Aorta (tissue), 5 donors: ENCODE measurements at places on chromosomes 1 and 21.
A peak's percentile ranks its signal among the peaks of the same experiment; 100 is the strongest.

GRCh38 chr1:145689922-145690321, 17.2 kb downstream of the PDZK1 start:
- DNase-seq: no peak
- no peak overlapping the region for H3K27ac ChIP-seq
- no peaks in the 10 kb centered on the region for H3K36me3 ChIP-seq
- no peak overlapping the region for H3K4me3 ChIP-seq
- H3K27me3 ChIP-seq: no peaks in the 10 kb centered on the region

- no peak for DNase-seq
- H3K27me3 ChIP-seq: no peaks in the 10 kb centered on the region
- no peak overlapping the region for H3K27ac ChIP-seq
- H3K36me3 ChIP-seq: peaks cover 1% of the 10 kb centered on the region
Measured at GRCh38 chr1:59699227-59699847, 115.4 kb upstream of the HOOK1 start.

- no peak overlapping the region for H3K27ac ChIP-seq
- H3K36me3 ChIP-seq: no peaks in the 10 kb centered on the region
- DNase-seq: no peak
- H3K4me1 ChIP-seq: no peaks in the 10 kb centered on the region
- H3K27me3 ChIP-seq: no peaks in the 10 kb centered on the region
- no peak overlapping the region for H3K4me3 ChIP-seq
Measured at GRCh38 chr1:193411714-193412113, 225.3 kb upstream of the B3GALT2 start.

DNA sequence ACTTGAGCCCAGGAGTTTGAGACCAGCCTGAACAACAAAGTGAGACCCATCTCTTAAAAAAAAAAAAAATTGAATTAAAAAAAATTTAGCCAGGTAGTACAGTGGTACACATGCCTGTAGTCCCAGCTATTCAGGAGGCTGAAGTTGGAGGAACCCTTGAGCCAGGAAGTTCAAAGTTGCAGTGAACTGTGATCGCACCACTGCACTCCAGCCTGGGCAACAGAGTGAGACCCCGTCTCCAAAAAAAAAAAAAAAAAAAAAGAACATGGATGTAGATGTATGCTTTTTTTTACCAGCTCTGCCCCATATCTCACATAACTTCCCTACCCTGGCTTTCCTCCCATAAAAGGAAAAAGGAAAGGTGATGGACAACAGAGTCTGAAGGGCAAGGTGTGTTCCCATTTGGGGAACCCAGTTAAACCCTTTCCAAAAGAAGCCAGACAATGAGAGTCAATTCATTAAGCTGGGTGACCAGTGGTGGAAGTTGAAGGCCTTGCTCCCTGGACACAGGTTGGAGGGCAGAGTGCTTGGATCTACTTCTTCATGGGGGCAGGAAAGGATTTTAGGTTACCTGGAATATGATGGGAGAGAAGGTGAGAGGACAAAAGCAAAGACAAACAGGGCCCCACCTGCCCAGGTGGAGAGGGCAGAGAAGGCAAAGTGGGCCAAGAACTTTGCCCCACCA, 2.9 kb downstream of the KRTCAP2 start:
- no peak overlapping the region for H3K27ac ChIP-seq
- no peaks in the 10 kb centered on the region for H3K4me1 ChIP-seq
- no peaks in the 10 kb centered on the region for H3K36me3 ChIP-seq
- peak; percentile 12 for DNase-seq
- H3K27me3 ChIP-seq: no peaks in the 10 kb centered on the region
- H3K4me3 ChIP-seq: no peak overlapping the region

- H3K27me3 ChIP-seq: no peaks in the 10 kb centered on the region
- no peaks in the 10 kb centered on the region for H3K36me3 ChIP-seq
- H3K4me1 ChIP-seq: no peaks in the 10 kb centered on the region
- no peak for DNase-seq
- H3K4me3 ChIP-seq: peak overlapping the region; percentile 63
Measured at GRCh38 chr1:45499415-45499769, 481 bp downstream of the CCDC163 start.

- DNase-seq: no peak
- H3K36me3 ChIP-seq: no peaks in the 10 kb centered on the region
- H3K27me3 ChIP-seq: no peaks in the 10 kb centered on the region
- H3K27ac ChIP-seq: no peak overlapping the region
- no peaks in the 10 kb centered on the region for H3K4me1 ChIP-seq
Measured at GRCh38 chr1:240486611-240487010, 125.3 kb downstream of the GREM2 start.

DNA sequence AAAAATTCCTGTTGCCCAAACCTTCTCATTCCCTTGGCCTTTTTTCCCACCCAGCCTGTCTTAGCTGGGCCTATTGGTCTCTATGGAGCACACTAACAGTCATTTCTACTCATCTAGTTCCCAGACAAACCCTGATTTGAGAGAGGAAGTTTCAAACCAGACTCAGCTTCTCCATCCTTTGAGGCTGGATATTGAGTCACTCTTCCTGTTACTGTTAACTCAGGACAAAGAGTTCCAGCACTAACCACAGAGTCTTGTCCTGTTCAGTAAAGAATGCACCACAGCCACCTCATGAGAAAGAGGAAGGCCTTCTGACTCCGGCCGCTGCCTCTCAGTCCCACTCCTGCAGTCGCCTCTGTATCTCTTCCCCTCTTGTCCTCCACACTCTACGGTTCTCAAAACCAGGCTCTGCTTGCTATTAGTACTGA, 137.8 kb downstream of the PTPRC start:
- DNase-seq: peak; percentile 72
- no peaks in the 10 kb centered on the region for H3K27me3 ChIP-seq
- no peak overlapping the region for H3K4me3 ChIP-seq
- H3K27ac ChIP-seq: no peak overlapping the region
- no peaks in the 10 kb centered on the region for H3K36me3 ChIP-seq
- no peaks in the 10 kb centered on the region for H3K4me1 ChIP-seq

DNA sequence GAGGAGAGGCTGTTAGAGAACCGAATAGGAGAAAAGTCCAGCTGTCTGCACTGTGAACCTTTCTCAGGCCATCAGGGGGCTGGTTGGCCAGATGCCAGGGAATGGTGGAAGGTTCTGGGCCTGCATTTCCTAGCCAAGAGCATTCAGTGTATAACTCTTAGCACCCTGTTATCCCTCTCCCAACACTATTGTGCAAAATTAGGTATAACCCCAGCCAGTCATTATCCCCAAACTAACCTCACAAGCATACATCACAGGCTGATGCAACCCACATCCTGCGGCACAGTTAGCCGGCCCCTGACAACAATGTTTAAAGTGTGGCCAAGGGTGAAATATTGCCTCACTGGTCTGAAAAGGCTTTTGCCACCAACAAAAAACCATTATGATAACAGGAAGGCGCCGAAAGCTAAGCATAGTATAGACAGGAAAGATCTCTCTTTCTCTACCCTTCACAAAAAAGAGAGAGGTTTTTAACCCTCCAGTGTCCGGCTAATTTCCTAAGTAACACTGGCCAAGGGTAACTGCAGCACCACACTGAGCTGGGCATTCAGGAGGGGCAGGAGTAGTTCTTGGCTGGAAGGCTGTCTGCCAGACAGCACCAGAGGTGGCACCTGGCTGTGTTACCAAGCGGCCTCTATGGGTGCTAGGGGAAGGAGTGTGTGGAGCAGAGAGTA, 77.3 kb upstream of the BCAR3 start:
- H3K4me3 ChIP-seq: no peak overlapping the region
- H3K4me1 ChIP-seq: no peaks in the 10 kb centered on the region

DNA sequence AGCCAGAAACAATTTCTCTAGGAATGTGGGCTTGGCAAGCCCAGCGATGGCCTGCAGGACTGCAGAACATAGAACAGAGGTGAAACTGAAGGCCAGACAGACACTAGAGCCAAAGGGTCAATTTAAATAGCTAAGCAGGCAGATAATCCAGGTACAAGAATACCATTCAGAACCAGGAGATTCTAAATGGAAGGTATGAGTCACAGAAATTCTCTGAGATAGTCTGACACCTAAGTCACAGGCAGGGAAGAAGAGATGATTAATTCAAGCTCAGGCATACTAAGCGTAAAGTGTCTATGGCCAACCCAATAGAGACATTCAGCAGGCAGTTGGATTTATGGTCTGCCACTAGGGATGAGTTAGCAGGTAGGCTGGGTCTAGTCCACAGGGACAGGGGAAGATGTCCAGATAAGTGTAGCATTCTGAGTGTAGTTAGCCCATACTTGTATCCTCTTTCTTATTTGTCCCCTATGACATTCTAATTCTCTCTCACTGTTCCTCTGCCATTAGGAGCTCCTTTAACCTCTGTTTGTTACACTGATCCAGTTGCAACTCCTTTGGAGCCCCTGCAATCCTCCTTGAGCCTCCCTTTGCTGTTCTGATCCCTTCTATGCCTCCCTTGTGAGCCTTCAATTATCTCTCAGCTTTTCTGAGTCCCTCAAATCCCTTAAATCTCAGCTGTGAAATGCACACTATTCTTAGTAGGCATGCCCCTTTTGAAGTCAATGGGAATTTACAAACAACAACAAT, 383.8 kb downstream of the LMO4 start:
- no peak for DNase-seq
- no peaks in the 10 kb centered on the region for H3K4me1 ChIP-seq
- H3K27me3 ChIP-seq: no peaks in the 10 kb centered on the region
- H3K27ac ChIP-seq: no peak overlapping the region
- H3K36me3 ChIP-seq: no peaks in the 10 kb centered on the region
- H3K4me3 ChIP-seq: no peak overlapping the region

GRCh38 chr1:35939484-35939883, 8.6 kb downstream of the AGO3 start:
- no peaks in the 10 kb centered on the region for H3K36me3 ChIP-seq
- H3K27ac ChIP-seq: no peak overlapping the region
- H3K4me3 ChIP-seq: no peak overlapping the region
- DNase-seq: no peak

GRCh38 chr21:31656199-31657095, 3.0 kb upstream of the SOD1 start:
- H3K27ac ChIP-seq: no peak overlapping the region
- H3K36me3 ChIP-seq: no peaks in the 10 kb centered on the region
- H3K4me1 ChIP-seq: no peaks in the 10 kb centered on the region
- H3K27me3 ChIP-seq: no peaks in the 10 kb centered on the region
- H3K4me3 ChIP-seq: no peak overlapping the region

DNA sequence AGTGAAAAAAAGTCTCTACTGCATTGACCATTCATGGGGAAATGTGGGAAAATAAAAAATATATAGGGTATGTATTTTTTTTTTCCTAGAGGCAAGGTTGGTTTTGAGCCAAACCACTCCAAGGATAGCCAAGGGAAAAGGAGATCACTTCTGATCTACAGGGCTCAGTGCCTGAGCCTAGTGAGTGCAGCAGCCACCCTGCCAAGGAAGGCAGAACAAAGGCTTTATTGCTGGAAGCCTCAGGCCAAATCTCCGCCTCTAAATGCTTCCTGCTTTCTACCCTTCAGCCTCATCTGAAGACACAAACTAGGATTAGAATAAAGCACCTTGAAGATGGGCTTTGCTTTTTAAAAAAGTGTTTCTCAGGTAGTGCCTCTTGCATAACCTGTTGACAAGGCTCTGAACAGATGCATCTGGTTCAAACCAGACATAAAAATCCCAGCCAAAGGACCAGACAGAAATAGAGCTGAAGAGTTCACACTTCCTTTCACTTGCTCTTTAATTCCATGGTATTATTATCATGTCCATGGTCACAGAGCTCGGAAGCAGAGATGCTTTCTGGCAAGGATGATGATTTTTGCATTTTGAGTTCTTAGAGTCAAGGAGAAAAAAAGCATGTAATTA, 10.5 kb downstream of the C1orf115 start:
- no peaks in the 10 kb centered on the region for H3K27me3 ChIP-seq
- no peak for DNase-seq
- no peaks in the 10 kb centered on the region for H3K36me3 ChIP-seq
- H3K4me3 ChIP-seq: no peak overlapping the region
- no peaks in the 10 kb centered on the region for H3K4me1 ChIP-seq

DNA sequence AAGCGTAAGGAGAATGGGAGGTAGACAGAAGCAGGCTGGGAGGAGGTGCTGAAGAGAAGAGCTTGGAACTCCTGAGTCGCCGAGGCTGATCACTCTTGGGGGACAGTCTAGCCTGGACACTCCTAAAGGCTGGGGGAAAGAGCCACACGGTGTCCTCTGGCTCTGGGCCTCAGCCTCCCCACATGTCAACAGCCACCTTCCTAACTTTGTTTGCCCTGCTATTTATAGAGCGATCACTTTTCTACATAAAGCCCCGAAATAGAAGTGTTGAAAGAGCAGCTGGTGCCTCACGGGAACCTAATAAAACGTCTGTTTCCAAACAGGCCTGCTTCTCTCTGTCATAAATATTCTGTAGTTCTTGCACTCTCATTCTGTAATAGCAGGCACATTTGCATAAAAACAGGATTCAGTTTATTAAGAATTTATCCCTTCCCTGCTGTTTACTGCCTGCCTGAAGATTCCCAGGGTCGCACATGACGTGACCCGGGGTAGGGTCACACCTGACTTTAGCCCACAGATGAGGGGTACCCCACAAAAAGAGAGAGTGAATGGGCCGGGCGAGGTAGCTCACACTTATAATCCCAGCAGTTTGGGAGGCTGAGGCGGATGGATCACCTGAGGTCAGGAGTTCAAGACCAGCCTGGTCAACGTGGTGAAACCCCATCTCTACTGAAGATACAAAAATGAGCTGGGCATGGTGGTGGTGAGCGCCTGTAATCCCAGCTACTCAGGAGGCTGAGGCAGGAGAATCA, 212.5 kb downstream of the TOMM20 start:
- H3K4me1 ChIP-seq: peaks cover 5% of the 10 kb centered on the region
- DNase-seq: no peak
- H3K36me3 ChIP-seq: no peaks in the 10 kb centered on the region
- H3K27me3 ChIP-seq: no peaks in the 10 kb centered on the region
- no peak overlapping the region for H3K4me3 ChIP-seq

GRCh38 chr1:20896826-20897225, 109.7 kb upstream of the HP1BP3 start:
- H3K4me1 ChIP-seq: no peaks in the 10 kb centered on the region
- no peak overlapping the region for H3K27ac ChIP-seq
- no peaks in the 10 kb centered on the region for H3K36me3 ChIP-seq
- H3K27me3 ChIP-seq: no peaks in the 10 kb centered on the region
- H3K4me3 ChIP-seq: no peak overlapping the region

DNA sequence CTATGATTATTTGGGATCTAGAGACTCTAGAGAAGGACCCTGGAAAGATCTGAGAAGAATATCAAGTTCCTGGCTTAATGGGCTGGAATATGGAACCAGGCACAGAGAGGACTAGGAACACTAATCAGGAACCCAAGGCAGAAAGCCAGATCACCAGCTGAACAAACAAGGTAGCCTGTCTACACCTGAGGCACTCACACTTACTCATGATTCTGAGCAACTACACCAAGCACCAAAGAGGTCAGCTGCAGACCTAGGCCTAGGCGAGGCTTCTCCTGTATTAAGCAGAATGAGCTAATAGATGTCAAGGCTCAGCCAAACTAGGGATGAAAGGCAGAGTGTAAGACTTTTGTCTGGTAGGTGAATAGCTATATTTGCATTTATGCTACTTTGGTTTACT, 368.1 kb downstream of the LTN1 start:
- no peak for DNase-seq
- peak overlapping the region; percentile 44 for H3K27ac ChIP-seq
- no peaks in the 10 kb centered on the region for H3K36me3 ChIP-seq
- H3K4me1 ChIP-seq: no peaks in the 10 kb centered on the region

- H3K27me3 ChIP-seq: no peaks in the 10 kb centered on the region
- H3K4me1 ChIP-seq: peaks cover 7% of the 10 kb centered on the region
- no peaks in the 10 kb centered on the region for H3K36me3 ChIP-seq
- peak; percentile 86 for DNase-seq
- no peak overlapping the region for H3K4me3 ChIP-seq
- peak overlapping the region; percentile 90 for H3K27ac ChIP-seq
Measured at GRCh38 chr1:234970731-234971476, 157.7 kb downstream of the TOMM20 start.
